Activated CD4-positive, alpha-beta T cell treated with anti-CD3 and anti-CD28 coated beads, Interleukin-2, amount 10 ng/mL, durations not matched to agents 24 days and 14 days (primary cell): ENCODE measurements at places on chromosomes 7 and 10. TPM values are rescaled to one million over a fixed set of nuclear protein-coding genes. Genes with fewer than 3 reads are reported as not detected.

Gene EN2
- not detected in 2 replicates for total RNA-seq

Gene BET1
- 19.1 and 20.0 TPM in 2 replicates for total RNA-seq

Gene TMEM270
- not detected in 2 replicates for total RNA-seq

DNA sequence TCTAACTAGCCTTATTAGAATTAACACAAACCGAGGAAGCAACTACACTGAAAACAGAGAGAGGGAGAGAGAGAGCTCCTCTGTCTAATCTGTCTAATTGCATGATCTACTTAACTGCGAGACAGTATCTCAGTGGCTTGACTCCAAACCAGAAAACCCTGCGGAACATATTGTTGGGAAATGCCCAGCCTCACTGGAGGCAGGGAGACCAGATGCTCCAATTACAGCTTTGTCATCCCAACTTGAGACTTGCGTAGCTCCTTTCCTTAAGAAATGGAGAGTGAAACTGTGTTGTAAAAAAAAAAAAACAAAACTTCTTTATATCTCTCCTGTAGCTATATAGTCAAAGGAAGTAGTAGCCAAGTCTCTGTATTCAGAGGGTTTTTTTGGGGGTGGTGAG lies 52.0 kb upstream of the ZNRF2 start:
- H3K4me1 ChIP-seq: no peaks in the 10 kb centered on the region
- no peak overlapping the region for H3K4me3 ChIP-seq
- H3K27me3 ChIP-seq: peaks cover 7% of the 10 kb centered on the region
- no peak for DNase-seq
- no peaks in the 10 kb centered on the region for H3K36me3 ChIP-seq

- H3K4me1 ChIP-seq: peaks cover 11% of the 10 kb centered on the region
- no peaks in the 10 kb centered on the region for H3K27me3 ChIP-seq
- peak; percentile 60 for DNase-seq
- peak overlapping the region; percentile 77 for H3K27ac ChIP-seq
These were observed 4.6 kb downstream of the CYP3A5 start for GRCh38 chr7:99674995-99675742.

DNA sequence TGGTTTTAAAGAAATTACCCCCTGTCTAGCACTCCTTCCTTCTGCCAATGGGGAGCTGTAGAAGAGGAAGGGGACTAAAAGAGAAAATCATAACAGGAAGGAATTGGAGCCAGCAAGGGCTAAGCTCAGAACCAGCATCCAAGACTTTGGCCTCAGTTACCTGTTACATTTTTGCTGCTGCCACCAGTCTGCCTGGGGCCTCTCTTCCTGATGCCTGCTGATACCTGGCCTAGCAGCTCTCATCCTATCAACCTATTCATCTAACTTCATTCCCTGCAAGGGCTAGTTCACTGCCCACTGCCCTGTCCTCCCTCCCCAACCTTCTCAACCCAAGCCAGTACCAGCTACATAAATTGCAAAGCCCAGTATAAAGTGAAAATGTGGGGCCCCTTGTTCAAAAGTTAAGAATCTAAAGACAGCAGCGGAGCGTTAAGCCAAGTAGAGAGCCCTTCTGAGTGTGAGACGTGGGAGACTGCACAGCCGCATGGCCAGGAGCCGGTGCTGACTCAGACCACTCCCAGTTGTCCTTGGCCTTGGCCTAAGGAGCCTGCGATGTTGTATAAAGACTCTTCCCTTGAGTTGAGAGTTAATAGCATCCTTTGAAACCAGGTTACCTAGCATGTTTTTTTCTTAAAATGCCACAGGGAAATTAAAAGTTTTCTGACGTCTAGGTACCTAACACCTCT lies 13.2 kb upstream of the AOC1 start:
- no peak overlapping the region for H3K27ac ChIP-seq
- H3K27me3 ChIP-seq: peaks cover 18% of the 10 kb centered on the region
- H3K36me3 ChIP-seq: no peaks in the 10 kb centered on the region
- no peak for DNase-seq
- no peak overlapping the region for H3K4me3 ChIP-seq
- no peaks in the 10 kb centered on the region for H3K4me1 ChIP-seq

GRCh38 chr10:14616955-14617730 lies 157.6 kb downstream of the FAM107B start:
- no peaks in the 10 kb centered on the region for H3K36me3 ChIP-seq
- H3K27ac ChIP-seq: peak overlapping the region; percentile 70
- H3K27me3 ChIP-seq: no peaks in the 10 kb centered on the region
- H3K4me1 ChIP-seq: peaks cover 25% of the 10 kb centered on the region
- peak overlapping the region; percentile 65 for H3K4me3 ChIP-seq

DNA sequence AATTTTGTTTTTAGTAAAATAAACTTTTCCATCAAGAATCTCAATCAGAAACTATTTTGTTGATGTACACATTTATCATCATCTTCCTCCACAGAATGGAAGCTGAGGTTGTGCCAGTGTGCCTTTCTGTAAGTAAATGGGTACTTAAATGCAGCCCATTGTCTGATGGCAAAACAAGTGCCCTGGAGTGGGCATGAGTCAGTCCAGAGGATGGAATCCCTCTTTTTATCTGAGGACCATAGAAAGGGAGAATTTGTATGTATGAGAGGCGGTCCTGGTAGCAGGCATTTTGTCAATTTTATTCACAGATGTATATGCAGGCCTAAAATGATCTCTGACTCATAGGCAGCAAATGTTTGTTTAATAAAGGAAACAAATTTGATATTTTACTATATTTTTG lies 102.1 kb upstream of the MAGI2 start:
- no peaks in the 10 kb centered on the region for H3K36me3 ChIP-seq
- no peak overlapping the region for H3K4me3 ChIP-seq
- DNase-seq: no peak

DNA sequence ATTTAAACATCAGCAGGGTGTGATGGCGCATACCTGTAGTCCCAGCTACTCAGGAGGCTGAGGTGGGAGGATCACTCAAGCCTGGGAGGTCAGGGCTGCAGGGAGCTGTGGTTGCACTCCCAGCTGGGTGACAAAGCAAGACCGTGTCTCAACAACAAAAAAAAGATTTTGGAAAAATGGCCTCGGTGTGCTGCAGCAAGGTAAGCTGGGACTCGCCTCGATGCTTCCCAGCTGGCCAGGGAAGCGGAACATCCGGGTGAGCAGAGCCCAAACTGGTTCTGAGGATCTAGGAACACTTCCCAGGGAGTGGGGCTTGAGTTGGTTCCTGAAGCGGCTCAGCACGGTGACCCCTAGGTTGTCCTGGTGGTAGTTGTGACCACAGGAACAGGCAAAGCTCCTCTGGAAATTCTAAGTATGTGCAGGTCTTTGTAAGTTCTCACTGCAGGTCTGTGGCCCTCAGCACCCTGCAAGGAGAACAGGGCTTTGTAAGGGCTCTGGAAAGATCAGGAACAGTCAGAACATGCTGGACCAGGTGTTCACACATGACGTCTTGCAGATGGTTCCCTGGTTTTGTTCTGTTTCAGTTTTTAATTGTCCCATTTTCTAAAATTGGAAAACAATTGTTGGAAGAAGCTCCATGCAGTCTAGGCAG lies 38.6 kb upstream of the ZMIZ2 start:
- no peaks in the 10 kb centered on the region for H3K27me3 ChIP-seq
- no peak overlapping the region for H3K27ac ChIP-seq
- peaks cover 26% of the 10 kb centered on the region for H3K36me3 ChIP-seq

DNA sequence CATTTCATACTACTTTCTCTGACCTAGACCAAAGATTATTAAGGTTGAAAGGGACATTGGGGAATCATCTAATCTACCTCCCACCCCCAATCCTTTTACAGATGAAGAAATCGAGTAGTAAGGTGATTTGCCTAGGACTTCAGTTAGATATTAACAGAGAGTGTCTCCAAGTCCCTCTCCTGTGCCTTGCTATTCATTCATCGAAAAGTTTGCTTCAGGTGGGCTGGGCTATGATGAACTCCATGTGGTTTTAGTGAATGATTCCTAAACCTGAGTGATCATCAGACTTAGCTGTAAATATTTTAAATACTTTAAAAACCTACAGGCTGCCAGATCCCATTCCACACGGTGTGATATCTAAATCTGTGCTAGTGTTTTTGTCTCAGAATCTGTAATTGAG lies 259.4 kb upstream of the SORCS1 start:
- H3K36me3 ChIP-seq: no peaks in the 10 kb centered on the region
- no peak for DNase-seq
- no peaks in the 10 kb centered on the region for H3K4me1 ChIP-seq

DNA sequence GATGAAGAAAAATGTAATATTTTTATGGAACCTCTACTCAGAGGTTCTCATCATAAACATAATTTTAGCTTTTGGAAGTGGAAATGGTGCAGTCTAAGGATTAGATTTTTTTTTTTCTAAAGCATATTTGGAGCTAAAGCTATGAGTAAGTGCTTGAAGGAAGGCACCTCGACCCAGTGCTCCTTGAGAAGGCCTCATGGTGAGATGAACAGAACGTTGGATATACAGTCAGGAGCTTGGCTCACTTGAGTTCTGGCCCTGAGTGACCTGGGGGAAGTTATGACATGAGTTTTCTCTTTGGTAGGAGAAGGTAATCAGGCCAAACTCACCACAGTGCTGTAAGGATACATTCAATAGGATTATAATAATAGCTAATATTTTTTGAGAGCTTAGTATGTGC lies 163.3 kb downstream of the JCAD start:
- no peaks in the 10 kb centered on the region for H3K4me1 ChIP-seq
- no peaks in the 10 kb centered on the region for H3K36me3 ChIP-seq
- no peak overlapping the region for H3K27ac ChIP-seq
- no peak for DNase-seq

DNA sequence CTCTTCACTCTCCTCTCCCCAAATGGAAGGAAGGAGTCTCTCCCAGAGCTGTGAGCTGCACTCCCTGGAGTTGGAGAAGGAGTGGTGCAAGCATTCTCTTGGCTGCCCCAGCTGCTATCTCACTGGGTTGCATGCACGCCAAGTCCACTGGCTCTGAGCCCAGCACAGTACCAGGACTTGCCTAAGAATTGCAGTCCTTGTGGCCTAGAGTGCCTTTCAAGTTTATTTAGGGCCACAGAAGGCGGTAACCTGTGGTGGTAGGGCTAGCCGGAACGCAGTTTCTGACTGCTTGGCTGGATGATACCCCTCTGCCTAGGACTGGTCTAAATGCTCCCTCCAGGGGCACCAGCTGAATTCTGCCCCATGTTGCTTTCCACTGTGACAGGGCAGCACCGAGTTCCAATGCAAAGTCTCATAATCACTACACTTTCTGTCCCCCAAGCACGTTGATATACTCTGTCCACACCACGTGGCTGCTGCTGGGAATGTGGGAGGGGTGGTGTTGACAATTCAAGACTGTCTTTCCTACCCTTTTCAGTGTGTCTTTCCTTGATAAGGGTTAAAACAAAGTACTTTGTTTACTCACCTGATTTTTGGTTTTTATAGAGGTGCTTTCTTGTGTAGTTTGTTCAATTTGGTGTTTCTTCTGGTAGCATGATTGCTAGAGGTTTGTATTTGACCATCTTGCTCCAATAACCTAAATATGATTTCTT lies 57.0 kb downstream of the PHTF2 start:
- peaks cover 14% of the 10 kb centered on the region for H3K4me1 ChIP-seq
- no peak overlapping the region for H3K27ac ChIP-seq
- peaks cover 25% of the 10 kb centered on the region for H3K36me3 ChIP-seq

- H3K4me3 ChIP-seq: peak overlapping the region; percentile 7
- DNase-seq: no peak
These were observed 46.2 kb downstream of the ZNF438 start for GRCh38 chr10:30985512-30985911.

GRCh38 chr10:21159669-21160068 lies 262.6 kb upstream of the NEBL start:
- no peaks in the 10 kb centered on the region for H3K4me1 ChIP-seq
- DNase-seq: no peak
- H3K36me3 ChIP-seq: no peaks in the 10 kb centered on the region
- H3K27me3 ChIP-seq: peaks cover 2% of the 10 kb centered on the region

- no peaks in the 10 kb centered on the region for H3K4me1 ChIP-seq
- no peak for DNase-seq
- H3K27me3 ChIP-seq: no peaks in the 10 kb centered on the region
These were observed 32.7 kb upstream of the NRCAM start for GRCh38 chr7:108488768-108489538.

GRCh38 chr10:86205306-86206239 lies 161.0 kb downstream of the GRID1 start:
- no peak overlapping the region for H3K4me3 ChIP-seq
- DNase-seq: no peak
- no peaks in the 10 kb centered on the region for H3K36me3 ChIP-seq
- no peaks in the 10 kb centered on the region for H3K4me1 ChIP-seq
